ENCODE measurements at places on chromosomes 12 and 14. TPM values are rescaled to one million over a fixed set of nuclear protein-coding genes. Genes with fewer than 3 reads are reported as not detected.

Gene SCNN1A
- 156 TPM for total RNA-seq

Gene LMO3
- total RNA-seq = 127 TPM

Gene FOXA1
- 30.5 TPM for total RNA-seq

Gene NFATC4
- 37.0 TPM for total RNA-seq

Gene TPPP2
- total RNA-seq = not detected

Gene KRT85
- not detected for total RNA-seq

Gene SIX6
- total RNA-seq = not detected

Gene PLCZ1
- not detected for total RNA-seq

Gene SYCP3
- 0.71 TPM for total RNA-seq

Gene LYZ
- total RNA-seq = 1,458 TPM
